ENCODE measurements at places on chromosomes 7 and 10.

GRCh38 chr10:97163181-97163580 lies 22.6 kb downstream of the SLIT1 start:
- no peak for DNase-seq

GRCh38 chr7:38736138-38736537 lies 105.0 kb upstream of the AMPH start:
- no peak for DNase-seq

DNA sequence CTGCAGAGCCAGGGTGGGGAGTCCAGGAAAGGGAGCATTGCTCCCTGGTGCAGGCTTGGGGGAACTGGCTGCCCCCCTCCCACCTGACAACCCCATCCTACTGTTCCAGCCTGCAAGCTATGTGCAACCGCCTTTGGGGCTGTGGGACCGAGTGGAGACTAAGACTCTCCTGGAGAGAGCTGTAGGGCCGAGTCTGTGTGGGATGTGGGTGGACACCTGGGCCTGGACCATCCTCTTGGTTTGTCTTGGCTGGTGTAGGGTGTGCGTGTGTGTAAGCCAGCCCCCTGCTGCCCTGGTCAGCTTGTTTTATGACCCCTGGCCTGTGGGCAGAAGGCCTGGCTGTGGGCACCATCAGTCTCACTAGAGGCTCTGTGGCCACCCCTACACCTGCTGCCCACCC lies 1.6 kb upstream of the RAMP3 start:
- no peak for DNase-seq

DNA sequence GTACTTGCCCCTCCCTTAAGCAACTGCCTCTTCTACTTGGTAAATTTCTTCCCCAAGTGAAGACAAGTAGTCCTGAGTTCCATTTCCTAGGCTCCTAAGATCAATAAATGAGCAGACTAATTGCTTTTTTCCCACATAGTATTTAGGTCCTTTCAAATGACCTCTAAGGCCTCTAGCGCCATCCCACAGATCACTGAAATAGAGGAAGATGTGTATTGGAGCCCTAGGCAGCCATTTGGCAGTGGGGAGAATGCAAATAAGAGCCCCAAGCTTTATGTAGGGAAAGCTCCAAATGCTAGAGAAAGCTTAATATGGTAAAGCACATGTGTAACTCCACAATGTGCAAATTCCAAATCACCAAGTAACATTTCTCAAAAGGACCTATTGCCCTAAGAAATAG lies 316.5 kb upstream of the PHF14 start:
- DNase-seq: no peak

DNA sequence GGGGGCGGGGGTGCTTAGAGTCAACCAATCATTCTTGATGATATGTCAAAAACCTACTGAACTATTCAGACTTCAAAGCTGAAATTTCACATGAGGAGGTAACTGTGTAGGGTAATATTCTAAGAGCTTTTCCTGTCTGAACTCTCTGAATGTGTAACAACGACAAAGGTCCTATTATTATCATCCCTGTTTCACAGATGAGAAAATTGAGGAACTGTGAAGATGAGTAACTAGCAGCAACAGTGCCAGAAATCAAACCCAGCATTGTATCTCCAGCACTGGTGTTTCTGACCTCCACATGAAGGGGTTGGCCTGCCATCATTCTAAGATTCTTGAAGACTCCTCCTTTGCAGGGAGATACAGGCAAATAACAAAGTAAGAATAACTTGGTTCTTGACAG lies 294.7 kb upstream of the AOAH start:
- no peak for DNase-seq

DNA sequence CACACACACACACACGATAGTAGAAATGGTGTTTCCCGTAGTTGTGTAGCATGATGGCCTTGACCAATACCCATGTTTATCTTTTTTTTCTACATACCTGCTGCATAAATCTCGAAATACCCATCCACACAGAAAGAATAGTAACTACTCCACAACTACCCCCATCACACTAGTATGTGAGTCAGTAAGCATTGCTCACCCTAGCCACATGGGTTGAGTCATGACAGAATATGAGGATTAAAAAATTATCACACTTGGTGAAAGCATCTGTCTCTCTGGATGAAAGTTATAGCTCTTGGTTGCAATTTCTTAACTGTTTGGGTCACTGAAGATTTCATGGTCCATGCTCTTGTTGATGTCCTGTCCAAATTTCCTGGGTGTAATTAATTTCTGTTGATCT lies 103.4 kb upstream of the MDFIC start:
- DNase-seq: no peak

DNA sequence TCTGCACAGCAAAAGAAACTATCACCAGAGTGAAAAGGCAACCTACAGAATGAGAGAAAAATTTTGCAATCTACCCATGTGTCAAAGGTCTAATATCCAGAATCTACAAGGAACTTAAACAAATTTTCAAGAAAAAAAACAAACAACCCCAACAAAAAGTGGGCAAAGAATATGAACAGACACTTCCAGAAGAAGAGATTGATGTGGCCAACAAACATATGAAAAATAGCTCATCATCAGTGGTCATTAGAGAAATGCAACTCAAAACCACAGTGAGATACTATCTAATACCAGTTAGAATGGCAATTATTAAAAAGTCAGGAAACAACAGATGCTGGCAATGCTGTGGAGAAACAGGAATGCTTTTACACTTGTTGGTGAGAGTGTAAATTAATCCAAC lies 7.1 kb upstream of the MKLN1 start:
- DNase-seq: no peak

DNA sequence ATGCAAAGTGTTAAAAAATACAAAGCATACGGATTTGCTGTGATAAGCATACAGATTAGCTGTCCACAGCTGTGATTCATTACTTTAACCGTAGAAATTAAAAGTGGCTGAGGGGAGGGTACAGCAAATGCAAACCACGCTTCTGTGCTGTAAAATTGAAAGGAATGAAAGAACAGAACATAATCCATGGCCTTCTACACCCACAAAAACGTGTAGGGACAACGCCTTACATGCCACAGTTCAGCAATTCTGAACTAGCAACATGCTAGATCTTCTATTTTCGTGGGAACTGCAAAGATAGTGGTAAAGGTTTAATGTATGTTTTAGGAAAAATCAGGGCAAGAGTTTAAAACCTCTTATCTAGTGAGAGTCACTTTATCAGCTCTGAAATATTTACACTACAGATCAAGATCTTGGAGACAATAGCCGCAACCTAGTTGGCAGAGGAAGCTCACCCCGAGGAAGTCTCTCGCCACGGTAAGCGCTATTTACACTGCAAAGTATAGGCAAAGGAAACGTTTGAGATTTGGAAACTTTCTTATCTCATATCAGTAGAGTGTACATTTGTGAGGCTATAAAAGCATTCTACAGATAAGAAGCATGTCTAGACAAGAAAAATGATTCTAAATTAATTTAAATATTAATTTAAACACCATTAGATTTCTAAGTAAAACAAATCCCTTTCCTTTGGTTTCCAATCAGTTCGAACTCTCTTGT lies 193.6 kb downstream of the MLLT10 start:
- DNase-seq: no peak

- no peak for DNase-seq
Measured at GRCh38 chr7:101586078-101586905, 42.8 kb downstream of the MYL10 start.

DNA sequence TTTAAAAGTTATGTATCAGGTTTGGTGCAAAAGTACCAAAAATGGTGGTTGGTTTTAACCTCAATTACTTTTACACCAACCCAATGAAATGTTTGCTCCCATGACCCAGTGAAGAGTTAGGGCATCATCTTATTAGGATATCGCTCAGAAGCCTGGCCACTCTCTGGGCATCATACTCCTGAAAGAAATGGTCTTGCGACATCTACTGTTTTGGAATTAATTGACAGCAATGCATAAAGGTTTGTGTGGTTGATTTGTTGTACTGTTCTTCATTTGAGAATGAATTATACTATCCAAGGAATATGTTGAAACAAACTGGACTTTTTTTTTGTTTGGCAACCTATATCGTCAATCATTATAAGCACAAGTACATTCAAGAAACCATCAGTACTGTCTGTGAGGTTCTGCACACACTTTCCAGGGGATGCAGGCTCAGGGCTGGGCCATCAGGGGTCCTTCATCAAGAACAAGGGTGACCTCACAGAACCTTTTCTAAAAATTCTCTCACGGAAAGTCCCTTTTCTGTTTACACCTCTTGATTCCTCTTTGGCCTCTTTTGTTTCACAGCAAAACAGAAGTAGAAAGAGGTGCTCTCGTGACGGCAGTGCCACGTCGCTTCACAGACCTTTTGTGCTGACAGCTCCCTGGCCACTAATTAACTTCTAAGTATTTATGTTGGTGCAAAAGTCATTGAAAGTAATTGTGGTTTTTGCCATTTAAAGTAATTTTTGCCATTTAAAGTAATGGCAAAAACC lies 117.2 kb upstream of the KLF6 start:
- no peak for DNase-seq

GRCh38 chr10:20147684-20148083 lies 331.5 kb downstream of the PLXDC2 start:
- no peak for DNase-seq

- no peak for DNase-seq
Measured at GRCh38 chr10:27242473-27242950, 1.9 kb upstream of the ACBD5 start.

GRCh38 chr7:74581916-74582440 lies 75.5 kb upstream of the GTF2I start:
- DNase-seq: no peak

GRCh38 chr7:135645296-135645904 lies 16.9 kb upstream of the STMP1 start:
- DNase-seq: peak; percentile 56

- DNase-seq: no peak
Measured at GRCh38 chr7:78153285-78153684, 354.7 kb downstream of the PHTF2 start.

GRCh38 chr10:5434017-5434753 lies 21.8 kb downstream of the NET1 start:
- DNase-seq: no peak

DNA sequence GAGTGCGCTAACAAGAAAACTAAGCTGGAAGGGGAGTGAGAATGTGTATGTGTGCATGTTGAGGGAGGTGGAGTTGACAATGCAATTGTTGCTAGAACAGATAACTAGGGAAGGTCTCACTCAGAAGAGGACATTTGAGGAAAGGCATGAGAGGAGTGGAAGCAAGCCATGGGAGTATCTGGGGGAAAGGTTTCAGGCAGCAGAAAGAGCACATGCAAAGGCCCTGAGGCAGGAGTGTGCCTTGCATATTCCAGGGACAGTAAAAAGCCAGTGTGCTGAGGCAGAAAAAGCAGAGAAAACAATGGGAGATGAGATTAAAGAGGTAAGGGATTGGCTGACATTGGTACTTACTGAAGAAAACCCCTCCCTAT lies 149.6 kb upstream of the ADO start:
- DNase-seq: no peak

GRCh38 chr10:64081947-64082482 lies 560.8 kb downstream of the REEP3 start:
- DNase-seq: no peak

DNA sequence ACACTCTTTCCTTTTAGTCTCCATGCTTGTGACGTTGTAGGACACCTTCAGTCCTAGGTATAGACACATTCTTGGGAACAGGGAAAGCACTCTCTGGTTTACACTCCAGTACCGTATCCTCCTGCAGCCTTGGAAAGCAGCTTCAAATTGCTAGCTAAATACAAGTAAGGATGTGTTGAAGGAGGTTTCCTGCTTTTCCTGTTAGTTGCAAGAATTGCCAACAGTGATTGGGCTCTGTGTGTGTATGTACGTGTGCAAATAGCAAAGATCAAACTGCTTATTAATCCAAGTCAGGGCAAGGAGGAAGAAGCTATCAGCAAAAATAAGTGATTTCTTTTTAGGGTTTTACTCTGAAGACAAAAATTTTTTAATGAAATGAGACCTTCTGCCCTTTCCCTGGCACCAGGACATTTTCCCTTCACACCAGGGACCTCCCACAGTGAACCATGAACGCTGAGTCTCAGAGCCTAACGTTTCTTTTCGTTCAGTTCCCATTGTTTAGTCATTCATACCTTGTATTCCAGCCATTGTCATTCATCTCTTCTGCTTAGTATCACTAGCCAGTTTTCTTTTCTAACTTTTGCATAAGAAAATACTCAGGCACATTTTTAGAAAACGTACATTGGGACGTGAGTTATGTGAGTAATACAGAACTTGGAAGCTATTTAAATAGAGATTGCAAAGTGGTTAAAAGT lies 36.9 kb upstream of the AUTS2 start:
- no peak for DNase-seq

DNA sequence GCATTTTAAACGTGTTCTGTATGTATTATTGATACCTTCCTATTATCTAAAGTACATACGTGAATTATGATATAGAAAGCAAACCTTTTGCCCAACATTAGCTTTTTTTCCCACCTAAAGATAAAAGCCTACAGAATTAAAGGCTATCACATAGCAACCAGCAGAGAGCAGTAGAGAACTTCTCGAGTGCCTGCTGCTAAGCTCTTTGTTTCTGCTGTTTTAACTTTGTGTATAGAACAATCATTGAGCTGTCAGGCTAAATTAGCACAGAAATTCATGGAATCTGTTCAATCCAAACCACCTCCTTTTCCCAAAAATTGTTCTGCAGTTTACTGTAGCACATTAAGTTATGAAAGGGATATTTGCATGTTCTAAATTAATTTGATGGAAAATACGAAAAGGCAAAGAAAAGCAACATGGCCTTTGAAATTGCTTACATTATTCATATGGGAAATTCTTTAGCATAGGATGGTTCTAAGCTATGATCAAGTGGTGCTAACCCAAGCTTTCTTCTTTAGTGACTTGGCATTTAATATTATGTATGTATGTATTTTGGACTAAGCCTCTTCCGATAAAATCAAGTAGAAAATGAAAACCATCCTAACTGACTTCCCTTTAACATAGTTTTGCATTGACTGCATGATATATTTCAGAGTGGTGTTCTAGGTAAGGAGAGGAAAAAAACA lies 1288.5 kb downstream of the GATA3 start:
- no peak for DNase-seq

DNA sequence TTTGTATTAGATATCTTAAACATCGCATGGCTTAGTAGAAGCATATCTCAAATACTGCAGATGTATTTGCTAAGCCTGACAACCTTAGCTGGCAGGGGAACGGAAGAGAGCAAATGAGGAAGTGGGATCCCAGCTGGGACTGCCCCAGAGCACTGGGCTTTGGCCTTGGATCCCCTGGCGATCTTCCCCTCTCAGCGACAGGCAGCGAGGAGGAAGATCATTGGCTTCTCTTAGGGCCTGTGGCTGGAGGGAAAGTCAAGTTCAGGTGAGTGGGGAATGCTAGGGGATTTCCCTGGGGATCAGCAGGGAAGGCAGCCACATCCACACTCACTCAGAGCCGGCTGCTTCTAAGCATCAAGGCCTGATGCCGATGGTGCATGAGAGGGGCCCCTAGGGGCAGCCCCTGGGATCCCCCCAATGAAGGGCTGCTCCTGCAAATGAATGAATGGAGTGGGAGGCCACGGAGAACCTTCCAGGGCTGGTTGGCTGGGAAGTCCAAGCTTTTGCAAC lies 42.0 kb downstream of the LYZL2 start:
- DNase-seq: no peak

- no peak for DNase-seq
Measured at GRCh38 chr10:126650161-126650560, 20.3 kb downstream of the C10orf90 start.

Measured in NCI-H1105 (cell line).